ENCODE measurements at places on chromosomes 6 and 20.

- DNase-seq, result no peak
Observed at GRCh38 chr6:96613291-96613999, 50.5 kb downstream of the FHL5 start.

DNA sequence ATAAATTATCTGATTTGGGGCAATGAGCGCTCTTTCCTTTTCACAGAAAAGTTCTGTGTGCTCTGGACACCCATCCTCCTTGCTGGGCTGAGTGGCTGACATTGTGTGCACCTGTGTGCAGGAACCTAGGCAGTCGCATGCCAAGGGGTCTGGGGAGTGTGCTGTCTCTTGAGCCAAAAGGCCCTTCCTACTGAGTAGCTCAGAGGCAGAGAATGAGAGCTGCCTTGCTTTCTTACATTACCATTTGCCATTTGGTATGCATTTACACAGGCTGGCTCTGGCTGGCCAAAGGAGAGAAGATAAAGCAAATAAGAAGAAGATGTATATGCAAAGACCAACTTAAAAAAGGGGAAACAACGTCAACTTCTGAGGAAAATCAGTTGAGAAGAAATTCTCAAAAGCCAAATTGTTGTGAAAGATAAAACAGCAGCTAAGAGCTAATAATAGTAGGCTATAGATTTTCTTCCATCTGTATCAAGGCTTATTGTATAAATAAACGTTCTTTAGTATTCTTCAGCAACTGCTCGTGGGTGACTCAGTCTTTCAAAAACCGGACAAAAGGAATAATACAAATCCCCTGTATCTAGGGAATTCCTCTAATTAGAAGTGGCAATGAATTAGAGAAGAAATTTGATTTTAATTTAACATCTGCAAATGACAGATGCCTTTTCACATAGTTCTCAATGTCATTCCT, 121.9 kb downstream of the INSM1 start:
- DNase-seq, result no peak

DNA sequence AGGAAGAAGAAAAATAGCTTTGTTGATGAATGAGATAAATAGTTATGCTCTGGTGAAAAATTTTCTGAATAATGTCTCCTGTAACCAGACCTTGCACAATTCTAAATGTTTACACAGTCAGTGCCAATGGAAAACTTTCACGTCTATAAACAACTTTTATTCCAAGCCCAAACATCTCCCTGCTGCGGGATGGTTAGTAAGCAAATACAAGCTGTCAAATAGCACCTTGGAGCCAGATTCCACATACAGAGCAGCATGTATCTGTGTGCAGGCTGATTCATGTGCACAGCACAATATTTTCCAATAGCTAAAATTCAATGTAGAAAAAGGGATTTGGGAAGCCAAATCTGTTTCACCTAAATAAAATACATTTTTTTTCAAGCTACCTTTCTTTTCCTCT, 813.3 kb downstream of the HACE1 start:
- no peak for DNase-seq

DNA sequence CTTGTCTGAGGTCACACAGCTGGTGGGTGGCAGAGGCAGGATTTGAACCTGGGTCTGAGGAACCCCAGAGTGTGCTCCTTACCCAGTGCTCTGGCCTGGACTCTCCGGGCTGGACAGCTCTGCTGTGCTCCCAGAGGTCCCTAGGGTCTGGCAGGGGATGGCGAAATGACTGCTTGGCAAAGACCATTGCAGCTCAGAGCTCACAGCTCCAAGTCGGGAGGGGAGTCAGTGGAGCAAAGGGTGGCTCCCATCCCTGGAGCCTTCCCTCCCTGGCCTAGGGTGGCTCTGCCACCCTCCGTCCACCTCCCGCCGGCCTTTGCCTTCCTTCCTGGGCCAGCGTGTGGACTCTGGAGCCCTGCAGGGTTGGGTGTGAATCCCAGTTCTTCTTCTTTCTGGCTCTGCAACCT, 17.5 kb downstream of the CEBPB start:
- DNase-seq, result no peak

GRCh38 chr6:96171112-96171511, 155.3 kb downstream of the FUT9 start:
- no peak for DNase-seq

GRCh38 chr20:38231531-38232121, 28.9 kb downstream of the KIAA1755 start:
- DNase-seq, result no peak

- DNase-seq, result no peak
Observed at GRCh38 chr20:17852323-17852722, 116.3 kb downstream of the SNX5 start.

- no peak for DNase-seq
Observed at GRCh38 chr20:44918342-44918741, 8.5 kb downstream of the PABPC1L start.

DNA sequence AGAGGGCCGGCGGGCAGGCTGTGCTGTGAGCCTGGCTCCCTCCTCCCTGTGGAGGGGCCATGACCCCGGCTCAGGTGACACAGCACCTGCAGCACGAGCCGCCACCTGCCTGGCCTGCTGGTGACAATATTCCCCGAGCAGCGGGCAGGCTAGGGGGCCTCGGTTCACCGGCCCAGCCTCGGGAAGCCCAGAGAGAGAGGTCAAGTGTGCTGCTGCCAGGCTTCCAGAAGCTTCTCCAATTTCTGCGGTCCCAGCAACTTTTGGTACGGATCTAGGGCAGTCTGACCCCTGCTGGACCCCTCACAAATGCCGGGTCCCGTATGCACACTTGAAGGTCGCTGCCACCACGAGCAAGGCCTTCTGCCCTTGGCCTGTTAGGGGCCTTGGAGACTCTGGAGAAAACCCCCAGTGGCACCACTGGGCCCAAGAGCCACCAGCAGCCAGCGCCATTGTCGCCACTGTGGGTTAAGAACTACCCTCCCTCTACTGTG, 38.6 kb upstream of the NOL4L start:
- no peak for DNase-seq

DNA sequence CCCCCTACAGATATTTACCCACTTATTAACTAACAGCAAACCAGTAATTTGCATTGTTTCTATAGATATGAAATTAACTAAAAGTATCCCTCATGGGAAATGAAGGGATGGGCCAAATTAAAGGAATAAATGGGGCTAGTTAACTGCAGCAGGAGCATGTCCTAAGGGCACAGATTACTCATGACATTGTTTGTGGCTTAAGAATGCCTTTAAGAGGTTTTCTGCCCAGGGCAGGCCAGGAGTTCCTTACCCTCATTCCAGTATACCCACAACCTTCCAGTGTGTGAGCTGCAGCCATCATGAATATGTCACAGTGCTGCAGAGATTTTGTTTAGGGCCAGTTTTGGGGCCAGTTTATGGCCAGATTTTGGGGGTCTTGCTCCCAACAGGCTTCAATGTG, 1101.9 kb downstream of the PRIM2 start:
- DNase-seq, result no peak

DNA sequence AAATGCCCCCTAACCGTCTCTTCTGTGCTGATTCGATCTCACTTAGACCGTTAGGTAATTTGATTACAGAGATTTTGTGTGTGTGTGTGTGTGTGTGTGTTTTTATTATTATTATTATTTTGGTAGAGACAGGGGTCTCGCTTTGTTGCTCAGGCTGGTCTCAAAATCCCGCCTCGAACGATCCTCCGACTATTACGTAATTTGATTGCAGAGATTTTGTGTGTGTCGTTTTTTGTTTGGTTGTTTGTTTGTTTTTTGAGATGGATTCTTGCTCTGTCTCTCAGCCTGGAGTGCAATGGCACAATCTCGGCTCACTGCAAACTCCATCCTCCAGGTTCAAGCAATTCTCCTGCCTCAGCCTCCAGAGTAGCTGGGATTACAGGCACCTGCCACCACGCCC, 28.3 kb downstream of the FOXF2 start:
- no peak for DNase-seq

- DNase-seq, result no peak
Observed at GRCh38 chr6:88166493-88167351, 575 bp upstream of the CNR1 start.

GRCh38 chr6:81940451-81940985, 188.0 kb upstream of the TENT5A start:
- no peak for DNase-seq

- no peak for DNase-seq
Observed at GRCh38 chr6:168418711-168419121, 22.3 kb upstream of the SMOC2 start.

DNA sequence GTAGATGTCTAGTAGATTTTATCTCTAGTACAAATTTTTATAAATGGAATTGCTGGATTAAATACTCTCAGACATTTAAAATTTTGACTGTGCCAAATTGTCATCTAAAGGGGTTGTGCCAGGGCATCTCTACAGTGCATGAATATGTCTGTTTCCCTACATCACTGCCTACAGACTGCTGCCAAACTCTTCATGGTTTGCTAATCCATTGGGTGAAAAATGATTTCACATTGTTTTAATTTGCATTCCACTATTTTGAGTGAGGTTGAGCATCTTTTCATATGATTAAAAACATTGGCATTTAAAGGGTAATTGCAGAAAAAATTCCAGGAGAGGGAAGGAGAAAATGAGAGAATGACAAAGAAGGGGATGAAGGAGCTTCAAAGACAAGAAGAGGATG, 267.7 kb upstream of the RNF24 start:
- no peak for DNase-seq

GRCh38 chr6:155521719-155522118, 66.1 kb upstream of the NOX3 start:
- no peak for DNase-seq

DNA sequence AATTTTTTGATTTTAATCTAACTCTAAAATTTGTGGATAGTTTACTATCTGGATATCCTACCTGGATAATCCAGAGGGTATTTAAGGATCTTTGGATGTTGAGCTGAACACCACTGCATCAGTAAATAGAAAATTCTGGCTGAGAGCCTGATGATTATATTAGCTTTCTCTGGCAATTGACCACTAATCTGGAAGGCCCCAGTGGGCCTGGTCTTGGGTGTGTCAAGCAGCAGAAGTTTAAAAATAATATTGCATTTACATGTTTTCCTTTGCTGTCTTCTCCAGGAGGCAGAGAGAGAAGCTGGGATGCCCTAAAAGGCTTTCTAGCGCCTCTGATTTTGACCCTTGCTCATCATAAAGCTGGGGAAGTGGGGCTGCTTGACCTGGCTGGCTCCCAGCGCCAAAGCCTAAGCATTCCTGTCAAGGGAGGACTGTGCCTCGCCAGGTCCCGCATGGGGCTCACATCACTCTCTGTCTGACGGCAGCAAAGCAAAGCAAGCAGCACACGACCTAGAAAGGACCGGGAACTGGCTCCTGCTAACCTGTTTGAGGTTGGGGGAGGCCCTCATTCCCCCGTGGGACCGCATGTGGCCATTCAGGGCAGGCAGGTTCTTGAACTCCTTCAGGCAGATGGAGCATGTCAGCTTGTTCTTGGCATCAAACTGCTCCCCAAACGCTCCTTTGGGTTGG, 46.6 kb upstream of the MRPS10 start:
- DNase-seq, result no peak

DNA sequence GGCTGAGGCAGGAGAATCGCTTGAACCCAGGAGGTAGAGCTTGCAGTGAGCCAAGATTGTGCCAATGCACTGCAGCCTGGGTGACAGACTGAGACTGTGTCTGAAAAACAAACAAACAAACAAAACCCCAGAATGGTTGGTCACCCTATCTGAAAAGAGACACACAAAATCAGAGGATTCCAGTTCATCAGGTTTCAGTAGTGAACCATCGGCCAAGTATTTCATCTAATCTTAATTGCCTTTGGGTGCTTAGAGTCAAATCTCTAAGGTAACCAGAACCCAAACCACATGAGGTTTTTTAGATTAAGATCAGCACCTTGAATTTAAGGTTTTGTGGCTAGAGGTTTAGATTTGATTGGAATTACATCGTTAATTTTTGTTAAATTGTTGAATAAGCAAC, 8.3 kb upstream of the ZBTB2 start:
- no peak for DNase-seq

GRCh38 chr20:14570811-14571210, 233.4 kb upstream of the FLRT3 start:
- DNase-seq, result peak; percentile 20

DNA sequence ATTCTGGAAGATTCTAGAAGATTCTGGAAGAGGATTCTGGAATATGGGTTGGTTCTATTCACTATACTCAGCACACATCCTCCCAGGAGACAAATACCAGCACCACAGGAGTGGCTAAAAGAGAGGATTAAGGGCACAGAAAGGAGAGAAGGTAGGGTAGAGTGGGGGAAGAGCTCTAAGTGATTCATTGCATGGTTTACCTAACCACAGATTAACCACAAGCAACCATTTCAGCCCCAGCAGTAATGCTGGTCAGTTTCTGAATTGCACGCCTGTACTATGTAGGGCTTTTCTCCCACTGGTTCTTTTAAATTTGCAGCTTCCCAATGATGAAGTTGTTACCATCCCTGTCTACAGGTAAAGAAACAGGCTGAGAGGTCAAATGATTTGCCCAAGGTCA, 192.7 kb upstream of the PMEPA1 start:
- DNase-seq, result no peak

GRCh38 chr6:45681860-45682511, 304.3 kb upstream of the SUPT3H start:
- DNase-seq, result no peak

DNA sequence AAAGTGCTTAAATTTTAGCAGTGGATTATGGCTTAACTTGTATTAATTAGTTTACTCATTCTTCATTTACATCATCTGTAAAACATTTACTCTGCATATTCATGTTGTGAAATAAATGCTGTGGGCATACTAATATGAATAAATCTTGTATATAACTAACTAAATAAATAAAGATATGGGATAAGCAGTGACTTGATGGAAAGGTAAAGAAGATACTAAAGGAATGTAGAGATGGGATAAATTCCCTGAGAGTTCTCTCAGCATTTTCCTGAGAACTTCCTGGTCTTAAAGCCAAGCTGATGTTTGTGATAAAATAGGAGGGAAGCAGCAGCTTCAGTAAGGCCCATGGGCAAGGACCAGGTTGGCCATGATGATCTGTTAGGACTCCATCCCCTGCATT, 652.1 kb downstream of the RNF144B start:
- no peak for DNase-seq

DNA sequence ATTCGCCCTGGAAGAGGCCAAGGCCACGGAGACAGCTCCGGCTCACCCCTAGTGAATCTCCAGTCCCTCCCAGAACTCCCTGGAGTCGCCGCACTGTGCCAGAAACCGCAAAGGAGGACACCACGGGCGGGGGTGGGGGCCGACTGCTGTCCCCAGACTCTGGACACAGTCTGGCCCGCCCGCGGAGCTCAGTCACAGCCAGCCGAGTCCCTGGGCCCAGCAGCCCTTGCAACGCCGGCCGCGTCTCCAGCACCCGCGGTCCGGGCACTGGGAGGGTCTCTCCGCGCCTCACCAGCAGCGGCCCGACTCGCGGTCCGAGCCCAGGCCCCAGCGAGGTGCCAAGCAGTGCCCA, 518 bp downstream of the PEX6 start:
- no peak for DNase-seq

DNA sequence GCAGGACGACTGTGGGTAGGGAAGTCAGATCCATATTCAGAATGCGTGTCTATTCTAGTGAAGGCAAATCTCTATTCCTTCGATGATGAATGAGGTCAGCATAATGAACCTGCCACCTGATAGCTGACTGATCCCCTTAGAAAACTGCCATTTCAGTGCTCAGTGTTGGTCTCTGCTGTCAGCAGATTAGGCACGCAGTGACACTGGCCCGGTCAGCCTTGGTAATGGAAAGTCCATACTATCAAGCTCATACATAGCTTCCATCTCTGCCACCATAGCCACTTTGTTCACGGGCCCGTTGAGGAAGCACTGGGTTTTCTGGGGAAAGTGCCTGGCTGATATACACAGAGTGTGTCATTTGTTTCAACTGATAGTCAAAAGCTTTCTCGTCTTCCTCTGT, 54.0 kb downstream of the C6orf52 start:
- no peak for DNase-seq

Measured in SK-N-MC (cell line).